ENCODE measurements at places on chromosomes 12 and 14.

- no peak for DNase-seq
Measured at GRCh38 chr14:91373591-91374254, 43.9 kb downstream of the CCDC88C start.

DNA sequence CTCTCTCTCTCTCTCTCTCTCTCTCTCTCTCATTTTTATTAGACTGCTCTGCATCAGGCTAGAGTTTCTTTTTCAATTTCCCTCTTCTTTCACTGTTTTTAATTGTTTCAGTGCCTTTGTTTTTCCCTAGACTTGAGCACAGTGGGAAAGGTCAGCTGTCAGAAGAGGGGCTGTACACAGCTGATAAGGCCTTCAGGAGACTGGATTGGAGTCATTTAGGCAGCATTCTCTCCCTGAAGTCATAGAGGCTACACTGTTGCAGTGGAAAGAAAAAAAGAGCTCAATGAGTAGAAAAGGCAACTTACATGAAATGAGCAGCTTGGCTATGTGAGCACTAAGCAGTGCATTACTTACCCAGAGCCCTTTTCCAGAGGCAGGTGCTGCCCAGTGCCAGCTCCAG lies 456.9 kb downstream of the NRXN3 start:
- DNase-seq: no peak

GRCh38 chr12:64733857-64734256 lies 25.3 kb downstream of the GNS start:
- no peak for DNase-seq

DNA sequence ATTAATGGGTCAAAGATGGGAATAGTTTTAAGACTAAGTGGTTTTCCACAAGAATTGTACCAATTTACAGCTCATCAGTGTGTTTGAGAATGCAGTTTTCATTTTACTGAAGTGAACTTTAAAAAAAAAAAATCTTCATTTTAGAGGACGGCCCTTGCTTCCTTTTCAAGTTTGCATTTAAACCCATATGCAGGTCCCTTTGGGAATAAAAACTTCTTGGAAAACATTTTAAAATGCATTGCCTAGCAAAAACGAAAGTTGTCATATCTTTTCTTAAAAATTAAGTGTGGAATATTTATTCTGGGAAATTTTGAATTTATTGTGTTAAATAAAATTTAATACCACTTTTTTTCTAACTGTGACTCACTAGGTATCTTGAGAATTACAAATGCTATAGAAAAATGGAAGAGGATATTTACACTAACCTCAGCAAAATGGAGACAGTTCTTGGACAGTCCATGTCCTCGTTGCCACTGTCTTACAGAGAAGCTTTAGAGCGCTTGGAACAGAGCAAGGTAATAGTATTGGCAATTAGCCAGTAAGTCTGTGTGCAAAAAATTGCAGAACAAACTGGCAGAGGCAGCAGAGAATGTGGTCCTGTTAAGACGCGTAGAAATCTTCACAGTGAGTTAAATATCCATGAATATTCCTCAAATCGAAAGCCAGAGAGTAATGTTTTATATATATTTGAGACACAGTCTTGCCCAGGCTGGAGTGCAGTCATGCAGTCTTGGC lies 209.7 kb downstream of the SYNE2 start:
- no peak for DNase-seq

DNA sequence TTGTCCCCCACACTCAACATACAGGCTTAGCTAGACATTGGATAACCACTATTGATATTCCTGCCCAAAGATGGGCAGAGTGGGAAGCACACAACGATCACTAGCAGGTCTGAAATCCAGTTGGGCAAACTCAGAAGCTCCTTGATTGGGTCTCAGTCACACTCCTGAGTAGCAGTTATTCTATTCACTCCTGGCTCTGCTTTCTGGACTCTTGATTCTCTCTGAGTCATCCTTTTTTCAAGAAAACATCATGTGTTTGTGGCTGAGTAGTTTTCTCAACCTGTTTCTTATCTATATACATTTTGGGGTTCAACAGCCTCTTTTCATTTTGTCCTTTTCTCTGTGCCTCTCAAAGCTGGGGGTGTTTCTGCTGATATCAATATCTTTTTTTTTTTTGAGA lies 46.0 kb upstream of the MANSC4 start:
- DNase-seq: no peak

DNA sequence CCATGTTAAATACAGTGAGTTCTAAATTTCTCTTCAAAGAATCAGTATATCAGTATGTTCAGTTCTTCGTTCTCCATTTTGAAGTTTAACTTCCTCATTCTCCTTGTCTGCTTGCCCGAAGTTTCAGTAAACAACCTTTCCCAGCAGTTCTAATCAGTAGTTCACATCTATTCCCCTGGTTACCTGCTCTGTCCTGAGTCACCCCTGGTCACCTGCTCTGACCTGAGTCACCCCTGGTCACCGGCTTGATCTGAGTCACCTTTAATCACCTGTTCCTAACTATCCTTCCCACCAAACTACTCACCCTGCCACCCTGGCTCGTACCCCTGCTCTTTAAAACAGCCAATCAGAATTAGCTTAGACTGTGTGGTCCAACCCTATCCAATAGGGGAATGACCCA lies 9.4 kb upstream of the OR10G3 start:
- DNase-seq: no peak

- no peak for DNase-seq
Measured at GRCh38 chr14:75495882-75496281, 26.4 kb upstream of the BATF start.

DNA sequence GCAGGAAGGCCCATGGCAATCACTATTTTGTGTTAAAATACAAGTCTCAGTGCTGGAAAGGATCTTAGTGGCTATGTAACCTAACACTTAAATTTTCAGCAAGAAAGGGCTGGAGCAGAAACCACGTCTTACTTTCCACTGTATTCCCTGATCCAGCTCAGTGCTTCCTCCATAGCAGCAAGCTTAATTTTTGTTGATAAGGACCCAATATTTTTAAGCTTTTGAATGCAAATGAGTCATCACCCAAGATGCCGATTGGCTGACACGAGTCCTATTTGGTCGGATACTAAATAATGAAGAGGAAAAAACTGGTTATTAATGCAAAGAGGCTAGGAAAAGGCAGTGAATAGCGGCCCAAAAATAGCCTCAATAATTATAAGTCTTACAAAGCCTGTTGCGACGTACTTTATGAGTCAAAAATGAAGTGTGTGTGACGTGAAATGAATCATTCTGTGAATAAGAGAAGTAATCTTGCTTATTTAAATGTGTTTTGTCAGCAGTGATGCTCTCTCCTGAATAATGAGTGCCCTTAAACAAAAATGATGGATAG lies 46.9 kb upstream of the IGF1 start:
- DNase-seq: no peak

DNA sequence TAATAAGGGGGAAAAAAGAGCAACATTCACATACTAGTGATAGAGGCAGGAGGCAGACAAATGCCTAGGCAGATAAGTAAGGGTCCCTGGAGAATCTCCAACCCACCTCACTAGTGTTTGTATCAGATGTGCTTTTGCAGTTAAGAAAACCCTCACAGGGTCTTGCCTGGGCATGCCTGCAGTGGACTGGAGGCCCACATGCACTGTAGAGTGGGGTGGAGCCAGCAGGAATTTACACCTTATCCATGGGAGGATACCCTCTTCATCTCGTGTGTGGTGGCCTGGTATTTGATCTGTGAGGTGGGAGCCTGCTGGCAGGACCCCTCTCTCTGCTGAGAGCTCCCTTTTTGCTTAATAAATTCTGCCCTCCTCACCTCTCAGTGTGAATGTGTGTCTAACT lies 238.0 kb upstream of the SLC16A7 start:
- DNase-seq: no peak

- DNase-seq: no peak
Measured at GRCh38 chr12:113910751-113911272, 55.3 kb downstream of the RBM19 start.

DNA sequence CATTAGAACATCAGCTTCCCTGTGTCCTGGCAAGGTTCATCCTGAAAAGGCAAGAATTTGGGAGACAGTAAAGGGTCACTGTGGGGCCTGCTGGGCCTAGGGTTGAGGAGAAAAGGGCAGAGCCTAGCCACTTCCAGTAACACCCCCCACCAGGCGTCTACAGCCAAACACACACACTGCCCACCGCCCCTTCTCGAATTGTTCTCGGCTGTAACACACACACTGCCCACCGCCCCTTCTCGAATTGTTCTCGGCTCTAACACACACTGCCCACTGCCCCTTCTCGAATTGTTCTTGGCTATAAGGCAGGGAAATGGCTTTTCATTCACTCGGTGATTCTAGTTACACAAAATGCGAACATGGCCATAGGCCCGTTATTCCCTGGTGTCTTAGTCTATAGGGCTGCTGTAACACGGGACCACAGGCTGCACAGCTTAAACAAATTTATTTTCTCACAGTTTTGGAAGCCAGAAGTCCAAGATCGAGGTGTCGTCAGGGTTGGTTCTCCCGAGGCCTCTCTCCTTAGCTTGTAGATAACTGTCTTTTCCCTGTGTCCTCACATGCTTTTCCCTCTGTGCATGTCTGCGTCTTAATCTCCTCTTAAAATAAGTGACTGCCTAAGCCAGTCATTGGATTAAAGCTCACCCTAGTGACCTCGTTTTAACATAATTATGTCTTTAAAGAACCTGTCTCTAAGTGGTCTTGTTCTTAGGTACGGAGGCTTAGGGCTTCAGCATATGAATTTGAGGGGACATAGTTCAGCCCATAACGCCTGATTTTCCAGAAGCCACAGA lies 171.0 kb downstream of the ADGRD1 start:
- no peak for DNase-seq

GRCh38 chr12:115840159-115840558 lies 437.3 kb downstream of the MED13L start:
- DNase-seq: no peak

GRCh38 chr12:12582895-12583303 lies 20.2 kb upstream of the DUSP16 start:
- no peak for DNase-seq

DNA sequence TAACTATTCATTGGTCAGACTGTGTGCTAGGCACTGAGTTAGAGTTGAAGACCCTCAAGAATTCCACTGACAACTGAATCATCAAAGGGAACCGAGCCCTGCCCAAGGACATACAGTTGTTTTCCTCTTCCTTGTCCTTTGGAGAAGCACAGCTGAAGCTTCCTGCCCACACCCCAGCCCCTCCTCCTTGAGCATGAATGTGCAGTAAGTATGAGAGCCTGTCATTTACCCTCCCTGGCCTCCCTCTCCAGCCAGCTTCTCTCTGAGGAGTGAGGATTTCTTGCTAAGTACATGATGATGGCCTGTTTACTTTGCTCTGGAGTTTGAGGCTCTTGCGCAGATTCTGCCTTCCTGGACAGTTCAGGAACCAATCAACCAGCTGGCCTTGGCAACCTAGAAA lies 235.2 kb downstream of the CACNA1C start:
- DNase-seq: no peak

DNA sequence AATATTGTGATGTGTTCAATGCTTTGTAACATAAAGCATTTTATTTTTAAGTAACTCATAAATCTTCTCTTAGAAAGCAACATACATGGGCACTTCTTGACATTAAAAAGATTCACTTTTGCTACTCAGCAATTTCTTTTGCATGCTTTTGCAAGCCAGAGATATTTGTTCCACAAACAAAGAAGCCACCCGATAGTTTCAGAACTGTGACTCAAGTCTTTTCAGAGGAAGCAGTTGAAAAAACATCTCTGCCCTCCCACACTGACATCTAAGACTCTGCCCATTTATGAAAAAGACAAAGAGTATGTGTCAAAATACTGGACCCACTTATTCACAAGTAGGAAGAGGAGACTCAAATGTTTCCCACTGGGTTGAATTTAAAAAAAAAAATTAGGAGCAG lies 7.5 kb downstream of the APPL2 start:
- DNase-seq: no peak

DNA sequence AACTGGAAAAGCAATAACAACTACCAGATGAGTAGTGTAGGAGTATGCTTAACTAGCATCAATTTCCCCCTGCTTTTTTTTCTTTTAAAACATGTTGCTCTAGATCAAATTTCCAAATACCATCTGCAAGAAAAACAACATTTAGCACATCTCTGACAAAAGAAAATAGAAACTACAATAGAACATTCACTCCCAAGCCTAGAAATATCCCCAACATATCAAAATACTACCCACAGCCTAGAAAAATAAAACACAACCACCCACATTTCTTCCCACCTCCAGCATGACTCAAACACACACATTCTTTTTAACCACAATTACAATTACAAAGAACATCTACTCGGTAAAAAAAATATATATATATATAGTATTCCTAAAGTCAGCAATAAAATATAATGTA lies 120.0 kb downstream of the PPFIA2 start:
- DNase-seq: no peak

GRCh38 chr12:132827763-132828703 lies 636 bp downstream of the GOLGA3 start:
- peak; percentile 14 for DNase-seq

- DNase-seq: no peak
Measured at GRCh38 chr12:34598851-34599529, 576.7 kb downstream of the ALG10 start.

- DNase-seq: no peak
Measured at GRCh38 chr14:64463195-64463594, 2.1 kb upstream of the AKAP5 start.

DNA sequence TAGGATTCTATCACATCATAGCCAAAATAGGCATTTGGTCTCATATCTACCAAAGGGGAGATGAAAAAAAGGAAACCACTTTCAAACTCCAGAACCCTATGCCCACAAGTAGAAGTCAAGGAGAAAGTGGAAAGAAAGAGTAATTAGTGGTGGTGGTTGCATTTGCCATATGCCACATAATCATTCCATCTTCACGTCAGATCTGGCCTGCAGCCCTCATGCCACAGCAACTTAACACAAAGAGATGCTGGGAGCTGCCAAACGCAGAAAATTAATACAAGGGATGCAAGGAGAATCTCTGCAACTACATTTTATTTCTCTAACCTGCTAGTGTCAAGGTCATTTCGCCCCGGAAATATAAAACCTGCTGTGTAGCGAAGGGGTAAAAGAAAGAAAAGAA lies 148.6 kb upstream of the FOXN3 start:
- DNase-seq: no peak

DNA sequence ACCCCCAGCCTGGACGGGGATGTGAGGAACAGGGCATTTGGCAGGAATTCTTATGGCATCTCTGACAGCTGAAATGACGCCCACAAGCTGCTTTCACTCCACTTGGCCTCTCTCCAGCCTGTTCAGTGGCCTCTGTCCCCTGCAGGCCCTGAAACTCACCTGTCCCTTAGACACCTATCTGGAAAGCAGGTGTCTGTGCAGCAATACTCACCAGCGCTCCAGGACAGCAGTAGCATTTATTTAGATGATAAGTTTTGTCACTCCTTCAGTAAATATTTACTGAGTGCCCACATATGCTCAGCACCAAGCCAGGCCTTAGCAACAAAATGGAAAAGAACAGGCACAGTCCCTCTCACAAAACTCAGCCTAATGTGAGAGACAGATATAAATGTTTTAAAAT lies 311.1 kb upstream of the FKBP4 start:
- no peak for DNase-seq
